ENCODE measurements at places on chromosomes 5 and 9.
A peak's percentile ranks its signal among the peaks of the same experiment; 100 is the strongest.

DNA sequence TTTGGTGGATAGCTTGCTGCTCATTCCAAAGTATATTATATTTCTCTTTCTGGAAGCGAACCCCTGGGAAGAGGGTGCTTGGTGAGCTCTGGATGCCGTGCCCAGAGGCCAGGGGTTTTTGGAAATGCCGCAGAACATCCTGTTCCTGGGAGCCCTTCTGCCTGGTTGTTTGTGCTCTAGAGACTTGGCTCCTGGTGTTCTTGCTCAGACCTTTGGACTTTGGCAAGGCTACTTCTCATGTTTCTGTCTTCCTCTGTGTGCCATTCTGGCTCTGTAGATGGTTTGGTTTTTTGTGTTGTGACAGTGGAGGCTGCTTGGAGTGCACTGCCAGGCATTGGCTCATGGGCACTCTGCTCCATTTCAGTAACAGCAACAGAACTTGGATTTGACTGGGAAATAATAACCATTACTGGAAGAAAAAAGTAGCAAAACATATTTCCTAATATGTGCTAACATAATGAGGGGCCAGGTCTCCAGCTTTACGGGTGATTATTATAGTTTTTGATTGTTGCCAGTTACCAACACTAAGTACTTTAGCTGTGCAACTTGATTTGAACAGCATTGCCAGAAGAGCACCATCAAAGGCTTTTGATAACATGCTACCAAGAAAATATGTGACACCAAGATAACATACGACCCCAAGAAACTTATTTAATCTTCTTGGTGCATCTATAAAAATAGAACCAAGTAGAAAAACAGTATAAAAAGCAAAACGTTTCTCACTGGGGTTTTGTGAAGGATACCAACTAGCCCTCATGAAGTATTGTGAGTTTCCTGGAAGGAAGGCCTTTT is 94.2 kb downstream of the PCSK1 start:
- DNase-seq = no peak

GRCh38 chr5:144141585-144141984 is 28.9 kb downstream of the YIPF5 start:
- DNase-seq = no peak

DNA sequence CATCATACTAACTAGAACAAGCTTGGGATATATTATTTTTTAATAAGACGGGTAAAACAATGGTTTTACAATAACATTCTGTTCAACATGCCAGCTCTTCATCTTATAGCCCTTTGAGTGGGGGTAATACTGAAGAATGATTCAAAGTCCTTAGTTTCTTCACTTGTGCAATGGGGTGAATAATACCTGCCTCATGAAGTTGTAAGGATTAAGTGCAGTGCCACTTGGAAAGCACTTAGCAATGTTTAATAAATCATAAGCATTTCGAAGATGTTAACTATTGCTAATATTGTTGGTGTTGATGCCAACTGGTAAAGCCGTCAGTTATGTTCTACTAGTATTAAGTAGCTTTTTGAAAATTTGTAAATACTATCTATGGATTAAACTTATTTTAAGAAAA is 38.0 kb downstream of the TNPO1 start:
- no peak for DNase-seq

DNA sequence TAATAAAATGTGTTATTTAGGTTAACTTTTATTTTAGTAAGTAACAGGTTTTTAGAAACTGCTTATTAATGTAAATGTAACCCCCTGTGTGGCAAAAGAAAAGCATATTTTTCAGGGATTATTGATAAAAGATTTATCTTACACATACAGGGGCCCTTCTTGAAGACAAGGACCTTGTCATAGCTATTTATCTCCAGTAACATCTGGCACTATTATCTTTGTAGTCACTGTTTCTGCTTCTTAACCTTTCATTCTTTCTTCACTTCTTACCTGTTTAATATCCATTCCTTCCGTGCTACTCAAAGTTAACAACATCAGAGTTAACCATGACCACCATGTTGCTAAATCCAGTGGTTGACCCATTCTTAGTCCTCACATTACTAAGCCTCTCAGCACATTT is 117.8 kb upstream of the VCAN start:
- DNase-seq = no peak

GRCh38 chr5:170115925-170116324 is 10.2 kb downstream of the FOXI1 start:
- DNase-seq = no peak

DNA sequence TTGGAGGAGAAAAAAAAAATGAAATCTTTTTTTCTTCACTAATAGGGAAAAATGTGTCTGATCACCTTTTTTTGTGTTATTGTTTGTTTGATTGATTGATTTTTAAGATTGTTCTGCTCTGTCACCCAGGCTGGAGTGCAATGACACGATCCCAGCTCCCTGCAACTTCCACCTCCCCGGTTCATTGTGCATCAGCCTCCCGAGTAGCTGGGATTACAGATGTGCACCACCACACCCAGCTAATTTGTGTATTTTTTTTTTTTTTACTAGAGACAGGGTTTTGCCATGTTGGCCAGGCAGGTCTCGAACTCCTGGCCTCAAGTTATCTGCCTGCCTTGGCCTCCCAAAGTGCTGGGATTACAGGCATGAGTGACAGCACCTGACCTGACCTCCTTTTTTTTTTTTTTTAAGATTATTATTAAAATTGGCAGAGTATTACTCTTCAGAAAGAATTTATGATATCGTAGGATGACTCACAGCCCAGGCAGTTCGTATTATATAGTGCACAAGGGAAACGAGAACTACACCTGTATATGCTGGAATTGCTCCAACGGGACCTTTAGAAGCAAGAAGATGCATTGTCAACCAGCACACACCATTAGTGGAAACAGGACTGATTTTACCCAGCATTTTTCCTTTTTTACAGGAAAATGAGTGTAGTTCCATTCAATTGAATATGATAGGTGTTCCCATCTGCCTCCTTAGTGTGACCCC is 27.7 kb downstream of the FUBP3 start:
- DNase-seq = no peak

DNA sequence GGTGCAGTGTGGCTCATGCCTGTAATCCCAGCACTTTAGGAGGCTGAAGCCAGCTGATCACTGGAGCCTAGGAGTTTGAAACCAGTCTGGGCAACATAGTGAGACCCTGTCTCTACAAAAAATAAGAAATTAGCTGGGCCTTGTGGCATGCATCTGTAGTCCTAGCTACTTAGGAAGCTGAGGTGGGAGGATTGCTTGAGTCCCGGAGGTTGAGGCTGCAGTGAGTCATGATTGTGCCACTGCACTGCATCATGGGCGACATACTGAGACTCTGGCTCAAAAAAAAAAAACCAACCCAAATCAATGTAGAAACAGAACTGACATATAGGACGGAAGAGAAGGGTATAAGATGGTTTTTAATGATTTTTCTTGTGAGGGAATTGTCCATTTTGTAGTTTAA is 27.7 kb downstream of the G3BP1 start:
- no peak for DNase-seq

DNA sequence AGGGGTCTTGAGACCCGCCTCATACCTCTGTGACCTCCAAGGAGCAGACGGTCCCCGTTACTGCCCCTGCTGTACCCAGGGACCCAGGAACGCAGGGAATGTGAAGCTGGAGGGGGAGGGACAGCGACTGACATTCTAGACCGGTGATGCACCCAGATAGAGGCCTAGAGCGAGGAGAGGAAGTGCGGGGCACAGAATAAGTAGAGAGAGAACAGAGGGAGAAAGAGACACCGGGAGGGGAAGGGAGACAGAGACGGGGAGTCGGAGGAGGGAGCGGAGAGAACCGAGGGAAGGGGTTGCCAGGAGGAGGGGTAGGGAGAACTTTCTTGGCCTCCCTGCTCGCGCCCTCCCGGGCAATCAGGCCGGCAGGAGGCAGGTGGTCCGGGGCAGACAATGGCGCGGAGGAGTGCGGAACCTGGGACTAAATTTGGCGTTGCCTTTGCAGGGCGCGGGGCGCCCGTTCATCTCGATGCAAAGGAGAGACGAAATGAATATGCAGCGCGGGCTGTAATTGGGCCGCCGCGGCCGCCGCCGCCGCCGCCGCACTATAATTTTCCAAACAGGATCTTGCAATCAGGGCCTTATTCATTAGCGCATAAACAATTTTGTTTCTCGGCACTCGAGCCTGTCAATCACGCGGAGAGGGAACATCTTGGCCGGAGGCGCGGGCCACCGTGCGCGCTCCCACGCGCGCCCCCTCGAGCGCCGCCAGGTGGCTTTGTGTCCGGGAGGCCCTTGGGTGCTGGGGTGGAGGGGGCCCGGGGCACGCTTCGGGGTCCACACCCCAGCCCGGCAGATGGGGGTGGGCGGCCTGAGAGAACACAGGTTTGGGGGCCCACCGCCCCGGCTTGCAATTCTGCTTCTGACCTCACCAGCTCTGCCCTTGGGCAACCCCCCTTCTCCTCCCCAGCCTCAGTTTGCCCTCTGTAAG is 33.0 kb downstream of the NDUFA8 start:
- DNase-seq = no peak

- no peak for DNase-seq
These were observed 92.4 kb downstream of the UNC13B start for GRCh38 chr9:35254237-35254636.

DNA sequence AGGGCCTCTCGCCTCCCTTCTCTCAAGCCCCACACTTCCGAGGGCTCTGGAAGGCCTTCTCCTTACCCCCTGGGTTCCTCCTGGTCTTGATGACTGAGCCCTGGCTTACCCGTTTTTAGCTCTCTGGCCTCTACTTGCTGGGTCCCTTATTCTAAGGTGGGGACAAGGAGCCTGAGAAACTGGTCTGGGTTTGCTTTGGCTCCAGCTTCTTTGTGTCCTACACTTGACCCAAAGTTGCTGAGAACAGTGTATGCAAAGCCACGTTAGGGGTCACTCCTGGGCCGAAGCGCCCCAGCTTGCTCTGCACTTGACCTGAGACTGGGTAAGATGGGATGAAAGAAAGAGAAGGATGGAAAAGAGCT is 788 bp downstream of the ZNF346 start:
- no peak for DNase-seq

DNA sequence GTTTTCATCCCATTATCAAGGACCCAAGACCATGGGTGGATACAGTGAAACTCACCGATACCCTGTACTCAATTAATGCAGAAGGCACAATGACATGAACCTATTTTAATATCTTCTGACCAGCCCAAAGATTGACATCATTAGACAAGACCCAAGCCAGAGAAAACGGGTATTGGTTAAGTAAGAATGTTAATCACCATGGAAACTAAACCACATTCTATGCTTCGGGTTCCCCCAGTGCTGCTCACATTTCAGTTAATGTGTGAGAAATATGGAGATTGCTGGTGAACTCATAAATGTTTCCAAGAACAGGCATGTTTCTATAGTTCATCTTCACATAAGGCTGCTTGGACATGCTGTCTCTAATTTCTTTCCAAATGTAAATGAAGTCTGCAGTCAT is 77.0 kb downstream of the IRX2 start:
- DNase-seq = no peak

GRCh38 chr9:82164159-82164558 is 175.6 kb downstream of the SPATA31D1 start:
- no peak for DNase-seq

DNA sequence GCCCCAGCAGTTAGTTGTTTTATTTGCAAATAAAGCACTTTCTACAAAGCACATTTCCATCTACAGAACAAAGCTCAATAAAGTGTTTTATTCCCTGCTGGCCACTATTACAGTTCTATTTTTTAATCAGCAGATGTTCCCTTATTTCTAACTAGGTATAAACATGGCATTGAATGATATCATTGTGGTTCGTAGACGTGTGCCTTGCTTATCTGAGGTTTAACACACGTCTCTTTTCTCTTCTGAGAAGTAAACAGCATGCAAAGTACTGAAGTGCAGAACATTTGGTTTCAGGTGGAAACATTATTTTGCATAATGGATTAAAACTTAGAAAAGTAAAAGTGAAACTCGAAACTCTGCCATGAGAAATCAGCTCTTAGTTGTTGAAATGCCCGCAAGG is 1989.3 kb upstream of the WWC1 start:
- DNase-seq = peak; percentile 76

DNA sequence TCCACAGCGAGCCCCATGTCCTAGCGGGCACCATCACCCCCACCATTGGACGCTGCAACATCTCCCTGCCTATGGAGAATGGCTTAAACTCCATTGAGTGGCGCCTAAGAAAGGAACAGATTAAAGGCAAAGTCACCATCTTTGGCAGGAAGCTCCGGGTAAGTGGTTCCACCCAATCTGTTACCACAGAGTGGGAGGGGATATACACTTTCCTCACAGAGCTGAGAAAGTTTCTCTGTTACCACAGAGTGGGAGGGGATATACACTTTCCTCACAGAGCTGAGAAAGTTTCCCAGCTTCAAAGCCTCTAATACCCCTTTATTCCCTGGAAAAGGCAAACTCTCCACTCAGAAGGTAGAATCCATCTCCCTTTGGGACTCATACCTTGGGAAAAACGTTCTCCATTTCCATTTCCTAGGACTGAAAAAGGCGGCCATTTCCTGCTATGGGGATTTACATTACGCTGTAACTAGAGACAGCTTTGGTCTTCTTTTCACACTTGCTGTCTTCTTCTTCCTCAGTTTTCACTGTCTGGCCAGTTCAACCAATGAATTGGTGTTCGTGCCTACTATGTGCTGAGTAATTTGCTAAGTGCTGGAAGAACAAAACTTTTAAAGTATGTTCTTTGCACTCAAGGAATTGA is 63.4 kb upstream of the WWC1 start:
- no peak for DNase-seq

DNA sequence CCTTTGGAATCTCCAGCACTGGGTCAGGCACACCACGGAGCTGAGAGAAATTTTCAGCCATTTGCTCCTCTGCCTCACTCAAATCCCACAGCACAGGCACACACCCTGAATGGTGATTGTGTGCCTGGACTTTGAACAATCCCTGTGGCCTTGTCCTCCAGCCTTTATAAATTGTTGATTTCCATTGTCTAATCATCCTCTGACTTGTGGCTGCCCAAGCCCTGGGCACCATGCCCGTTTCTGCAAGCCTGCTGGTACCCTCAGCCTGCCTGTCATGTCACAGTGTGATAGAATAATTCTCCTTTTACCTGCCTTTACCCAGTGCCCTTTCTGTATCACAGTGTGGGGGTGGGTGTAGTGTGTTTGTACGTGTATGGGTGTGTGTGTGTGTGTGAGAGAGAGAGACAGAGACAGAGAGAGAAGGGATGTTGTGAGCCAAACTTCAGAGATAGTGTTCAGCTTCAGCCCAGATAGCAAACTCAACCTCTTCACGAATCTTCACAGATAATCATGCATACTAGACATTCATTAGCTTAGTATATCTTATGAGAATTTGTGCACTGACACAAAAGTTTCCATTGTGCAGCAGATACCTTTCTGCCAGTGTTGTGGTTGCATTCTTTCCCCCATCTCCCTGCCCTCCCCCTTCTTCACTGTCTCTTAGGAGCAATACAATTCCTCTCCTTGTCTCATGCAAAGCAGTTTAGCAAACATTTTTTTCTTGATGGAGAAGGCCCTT is 27.8 kb upstream of the SLC44A1 start:
- no peak for DNase-seq

GRCh38 chr9:109320331-109320741 is 523 bp downstream of the EPB41L4B start:
- DNase-seq = peak; percentile 39

- DNase-seq = no peak
These were observed 244.7 kb downstream of the BNC2 start for GRCh38 chr9:16625811-16626210.

GRCh38 chr9:134051319-134051718 is 16.5 kb downstream of the BRD3 start:
- DNase-seq = no peak

Data from MM.1S (cell line).